ENCODE measurements at places on chromosomes 1 and 21.

GRCh38 chr1:44339731-44340130, 15.3 kb downstream of the ERI3 start:
- DNase-seq: no peak

- peak; percentile 87 for DNase-seq
Observed at GRCh38 chr1:145782272-145783099, 41.4 kb downstream of the RNF115 start.

DNA sequence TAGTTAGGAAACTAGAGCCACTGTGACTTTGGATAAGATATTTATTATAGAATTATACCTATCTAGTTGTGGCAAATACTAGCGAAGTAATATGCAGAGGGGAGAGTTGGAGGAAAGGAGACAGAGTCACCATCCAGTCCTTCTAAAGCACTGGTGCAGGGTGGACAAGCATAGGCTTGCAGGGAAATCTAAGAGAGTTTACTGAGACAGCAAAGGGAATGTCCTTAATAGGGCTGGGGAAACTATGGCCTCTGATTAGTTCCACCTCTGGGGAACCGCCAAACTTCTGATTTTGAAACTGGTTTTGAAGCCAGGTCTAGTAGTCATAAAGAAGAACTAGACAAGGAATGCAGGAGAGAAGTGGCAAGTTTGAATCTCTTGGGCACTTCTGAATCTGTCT, 407.9 kb downstream of the VAV3 start:
- DNase-seq: no peak

- no peak for DNase-seq
Observed at GRCh38 chr1:55696181-55696754, 481.1 kb upstream of the USP24 start.

GRCh38 chr1:107379826-107380225, 239.0 kb downstream of the NTNG1 start:
- no peak for DNase-seq

DNA sequence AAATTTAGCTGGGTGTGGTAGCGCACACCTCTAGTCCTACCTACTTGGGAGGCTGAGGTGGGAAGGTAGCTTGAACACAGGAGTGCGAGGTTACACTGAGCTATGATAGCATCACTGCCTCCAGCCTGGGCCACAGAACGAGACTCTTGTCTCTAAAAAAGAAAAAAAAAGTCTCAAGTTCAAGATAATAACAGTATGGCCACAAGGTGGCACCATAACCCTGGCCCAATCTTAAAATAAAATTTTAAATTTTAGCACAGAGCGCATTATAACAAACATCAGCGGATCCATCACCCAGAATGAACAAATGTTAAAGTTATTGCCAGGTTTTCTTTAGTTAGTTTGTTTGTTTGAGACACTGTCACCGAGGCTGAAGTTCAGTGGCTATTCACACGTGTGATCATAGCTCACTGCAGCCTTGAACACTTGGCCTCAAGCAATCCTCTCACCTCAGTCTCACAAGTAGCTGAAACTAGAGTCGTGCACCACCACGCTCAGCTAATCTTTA, 2.9 kb upstream of the HTR6 start:
- DNase-seq: no peak

- DNase-seq: no peak
Observed at GRCh38 chr1:114745291-114745690, 12.5 kb downstream of the CSDE1 start.

- DNase-seq: no peak
Observed at GRCh38 chr1:168614235-168614634, 37.8 kb downstream of the XCL1 start.

DNA sequence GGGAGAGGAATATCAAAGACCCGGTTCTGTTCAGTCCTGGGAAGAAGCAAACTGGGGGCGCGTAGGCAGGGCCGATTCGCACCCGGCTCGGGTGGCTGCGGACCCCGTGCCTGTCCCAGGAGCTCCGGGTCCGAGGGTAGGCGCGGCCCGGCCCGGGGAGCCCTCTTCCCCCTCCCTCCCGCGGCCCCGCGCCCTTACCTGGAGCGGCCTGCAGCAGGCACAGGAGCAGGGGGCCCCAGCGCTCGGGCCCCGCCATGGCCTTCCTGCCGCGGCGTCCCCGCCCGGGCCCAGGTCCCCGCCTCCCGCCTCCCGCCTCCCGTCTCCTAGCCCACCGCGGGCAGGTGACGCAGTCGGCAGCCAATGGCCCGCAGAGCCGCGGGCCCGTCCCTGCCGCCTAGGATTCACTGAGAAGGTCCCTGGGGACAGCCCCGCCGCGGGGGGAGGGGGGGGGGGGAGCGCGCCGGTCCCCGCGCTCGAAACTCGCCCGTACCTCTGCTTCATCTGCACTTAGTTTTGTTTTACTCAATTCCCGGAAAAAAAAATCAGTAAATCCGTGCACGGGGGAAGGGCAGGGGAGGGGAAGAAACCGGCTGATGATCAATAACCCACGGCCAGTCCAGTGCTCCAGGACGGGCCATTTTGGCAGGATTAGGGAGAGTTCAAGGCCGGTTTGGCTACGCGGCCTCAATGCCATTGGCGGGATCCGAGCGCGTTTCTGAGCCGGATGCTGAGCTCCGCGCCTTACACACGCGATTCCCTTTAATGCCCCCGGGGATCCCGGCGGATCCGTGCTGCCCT, at the start of gene IFNLR1:
TSS of gene IFNLR1 (minus strand) at position 297 of the 798 bp plus-strand sequence. CDS start at position 256, 41 bp downstream.
- DNase-seq: no peak
